OCI-LY7 (cell line): ENCODE measurements at places on chromosomes 4 and X.
A peak's percentile ranks its signal among the peaks of the same experiment; 100 is the strongest.

- no peak for DNase-seq
Observed at GRCh38 chr4:131613824-131614216, 1535.3 kb upstream of the PCDH10 start.

- no peak for DNase-seq
Observed at GRCh38 chrX:136387951-136388502, 87.3 kb downstream of the ADGRG4 start.

GRCh38 chr4:151227731-151228130, 49.2 kb upstream of the PRSS48 start:
- no peak for DNase-seq

GRCh38 chrX:41137589-41137988, 52.3 kb downstream of the USP9X start:
- peak; percentile 19 for DNase-seq

DNA sequence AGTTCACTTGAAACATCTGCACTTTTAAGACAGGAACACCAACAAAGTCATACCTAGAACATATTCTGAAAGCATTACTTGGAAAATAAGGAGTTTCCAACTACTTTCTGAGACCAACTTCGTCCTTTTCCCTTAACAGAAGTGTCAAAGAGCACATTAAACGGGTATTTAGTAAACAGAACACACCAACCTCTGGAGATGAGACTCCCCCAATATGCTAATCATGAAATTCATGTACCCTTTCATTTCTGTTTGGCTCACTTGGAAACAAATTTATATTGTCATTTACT, 69.2 kb downstream of the NOCT start:
- no peak for DNase-seq

DNA sequence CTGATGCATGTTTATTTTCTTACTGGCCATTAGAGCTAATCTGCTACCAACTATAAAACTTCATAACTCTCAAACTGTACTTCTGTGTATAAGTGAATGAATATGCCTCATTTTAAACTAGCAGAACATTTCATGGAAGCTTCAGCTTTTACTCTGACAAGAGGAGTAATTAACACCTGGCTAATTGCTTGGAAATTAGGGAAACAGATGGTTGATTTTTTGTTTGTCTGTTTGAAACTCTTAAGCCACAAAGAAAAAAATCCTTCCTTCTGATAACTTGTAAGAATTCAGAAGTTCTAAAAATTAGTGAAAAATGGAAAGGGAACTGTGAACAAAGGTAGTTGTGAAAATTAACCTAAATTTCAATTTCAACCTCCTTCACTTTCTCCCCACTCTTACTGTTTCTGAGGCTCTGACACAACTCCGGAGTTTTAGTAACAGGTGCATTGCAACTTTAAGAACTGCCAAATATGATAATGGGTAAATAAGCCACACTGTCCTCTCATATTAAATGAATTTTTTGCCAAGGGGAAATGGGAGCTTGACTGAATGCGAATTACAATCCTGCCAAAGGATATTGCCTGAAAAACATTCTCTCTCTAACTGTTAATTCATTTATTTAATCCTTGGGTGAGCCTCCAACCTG, 1.0 kb downstream of the EGF start:
- DNase-seq = no peak

DNA sequence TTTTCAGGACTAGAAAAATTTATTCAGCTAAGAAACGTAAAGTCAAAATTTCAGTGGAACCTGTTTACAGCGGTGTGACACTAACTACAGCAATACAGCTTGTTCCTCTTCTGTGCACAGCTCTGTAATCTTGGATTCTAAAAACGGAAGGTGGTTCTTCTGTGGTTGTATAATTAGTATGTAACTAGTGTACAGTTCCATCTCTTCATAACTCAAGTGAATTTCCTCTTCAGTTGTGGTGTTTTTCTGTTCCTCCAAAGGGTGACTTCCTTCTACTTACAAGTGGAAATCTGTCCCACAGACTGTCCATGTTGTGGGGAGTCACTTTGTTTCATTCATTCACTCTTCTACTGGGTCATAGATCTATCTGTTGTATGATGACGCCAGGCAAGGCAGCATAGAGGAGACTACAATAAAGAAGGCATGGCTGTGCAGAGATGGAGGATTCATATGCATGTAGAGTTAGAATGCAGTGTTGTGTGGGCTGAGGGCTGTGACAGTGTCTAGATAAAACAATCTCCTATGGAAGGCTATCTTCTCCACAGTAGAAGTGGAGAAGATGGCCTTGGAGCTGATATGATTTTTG, 5.4 kb downstream of the DAPP1 start:
- DNase-seq = peak; percentile 78

- DNase-seq = no peak
Observed at GRCh38 chrX:16855363-16856075, 14.6 kb downstream of the RBBP7 start.

- DNase-seq = no peak
Observed at GRCh38 chrX:47172549-47172948, 21.1 kb upstream of the UBA1 start.

DNA sequence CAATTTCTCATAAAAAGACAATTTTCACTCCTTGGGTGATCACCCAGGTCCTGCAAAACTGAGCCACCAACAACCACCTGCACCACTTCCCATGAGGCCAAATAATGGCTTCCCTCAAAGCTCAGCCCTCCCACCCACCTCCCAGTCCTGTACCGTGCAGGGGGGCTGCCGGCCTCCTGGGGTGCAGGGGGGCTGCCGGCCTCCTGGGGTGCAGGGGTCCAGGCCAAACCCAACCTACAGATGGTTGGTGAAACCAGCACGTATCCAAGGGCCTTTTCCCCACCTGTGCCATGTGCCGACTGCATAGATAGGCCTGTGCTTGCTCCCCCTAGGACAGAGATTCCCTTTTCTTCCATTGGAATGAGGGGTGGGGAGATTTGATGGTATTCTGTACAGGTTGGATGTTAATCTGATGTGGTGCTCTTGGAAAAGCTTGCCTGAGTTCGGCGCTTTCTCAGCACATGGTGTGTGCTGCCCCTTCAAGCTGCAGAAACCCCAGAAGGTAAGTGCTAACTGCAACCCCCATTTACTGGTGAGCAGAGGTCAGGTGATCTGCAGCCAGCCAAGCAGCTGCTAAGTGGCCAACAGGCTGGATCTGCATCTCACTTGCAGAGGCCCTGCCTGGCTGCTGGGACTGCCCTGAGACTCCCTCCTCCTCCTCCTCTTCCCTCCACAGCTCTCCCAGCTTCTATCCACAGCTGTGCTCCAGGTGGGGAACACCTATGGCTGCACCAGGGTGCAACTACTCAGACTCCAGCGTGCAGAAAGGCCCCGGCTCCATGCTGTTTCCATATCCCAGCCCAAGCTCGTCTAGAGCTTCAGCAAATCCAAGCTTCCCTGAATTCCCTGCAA, 38.8 kb downstream of the FRG1 start:
- DNase-seq = no peak

DNA sequence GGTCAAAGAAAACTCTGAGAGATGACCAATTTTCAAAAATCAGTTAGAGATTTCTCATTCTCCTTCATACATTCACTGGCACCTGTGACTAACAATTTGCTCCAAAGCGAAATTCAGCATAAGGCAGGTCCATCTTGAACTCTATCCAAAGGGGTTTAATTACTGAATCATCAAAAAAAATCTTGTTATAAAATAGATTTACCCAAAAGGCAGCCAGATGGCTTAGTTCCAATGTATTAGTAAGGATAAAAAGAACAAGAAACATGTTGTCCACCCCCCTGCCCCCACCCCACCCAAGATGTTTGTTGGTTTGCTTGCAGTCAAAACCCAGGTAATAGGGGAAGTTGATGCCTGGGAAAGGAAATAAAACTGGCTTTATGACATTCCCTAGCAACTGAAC, 200.3 kb downstream of the ANTXR2 start:
- no peak for DNase-seq

DNA sequence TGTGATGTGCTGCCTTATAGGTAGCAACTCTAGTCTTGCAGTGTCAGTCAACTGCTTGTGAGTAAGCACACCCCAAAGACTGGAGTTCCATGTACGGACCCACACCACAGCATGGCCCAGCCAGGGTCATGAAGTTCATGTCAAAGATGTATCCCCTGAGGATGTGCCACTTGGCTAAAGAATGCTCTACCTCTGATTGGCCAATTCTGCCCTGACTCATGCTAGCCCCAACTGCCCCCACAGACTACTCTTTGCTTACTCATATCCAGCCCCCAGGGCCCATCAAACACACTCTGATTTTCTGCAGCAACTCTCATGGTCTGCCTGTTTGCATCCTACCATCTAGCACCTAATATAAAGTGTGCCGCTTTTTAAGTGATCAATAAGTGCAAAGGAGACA, 62.5 kb downstream of the CHRDL1 start:
- no peak for DNase-seq

DNA sequence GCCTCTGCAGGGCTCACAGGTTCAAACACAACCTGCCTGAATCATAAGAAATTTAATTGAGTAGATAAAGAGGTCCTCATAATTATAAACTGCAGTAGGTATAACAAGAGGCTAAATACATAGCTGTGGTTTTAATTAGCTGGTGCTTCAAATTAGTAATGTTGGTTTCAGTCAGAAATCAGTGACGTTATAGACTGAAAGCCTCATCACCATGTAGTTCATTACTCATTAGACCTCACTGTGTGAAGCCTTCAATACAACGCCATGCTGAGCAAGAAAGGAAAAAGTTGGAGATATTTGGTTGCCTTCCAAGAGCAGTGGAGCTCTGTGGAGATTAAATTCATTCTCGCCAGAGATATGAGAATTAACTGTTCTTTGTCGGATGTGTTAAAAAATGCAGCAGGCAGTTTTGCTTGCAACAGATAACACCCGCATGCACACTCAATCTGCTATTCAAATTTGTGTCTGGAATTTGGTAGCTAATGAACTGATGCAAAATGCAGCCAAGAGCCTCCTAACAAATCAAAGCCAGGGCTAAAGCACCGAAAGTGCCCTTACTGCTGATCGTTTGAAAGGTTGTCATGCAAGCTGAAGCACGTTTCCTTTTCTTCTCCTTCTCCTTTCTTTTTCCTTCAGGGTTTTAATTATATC, 148.9 kb downstream of the AFF2 start:
- DNase-seq = no peak

- DNase-seq = no peak
Observed at GRCh38 chr4:54400188-54400587, 171.1 kb downstream of the PDGFRA start.

- peak; percentile 87 for DNase-seq
Observed at GRCh38 chrX:38205039-38205438, 15.6 kb downstream of the SRPX start.

DNA sequence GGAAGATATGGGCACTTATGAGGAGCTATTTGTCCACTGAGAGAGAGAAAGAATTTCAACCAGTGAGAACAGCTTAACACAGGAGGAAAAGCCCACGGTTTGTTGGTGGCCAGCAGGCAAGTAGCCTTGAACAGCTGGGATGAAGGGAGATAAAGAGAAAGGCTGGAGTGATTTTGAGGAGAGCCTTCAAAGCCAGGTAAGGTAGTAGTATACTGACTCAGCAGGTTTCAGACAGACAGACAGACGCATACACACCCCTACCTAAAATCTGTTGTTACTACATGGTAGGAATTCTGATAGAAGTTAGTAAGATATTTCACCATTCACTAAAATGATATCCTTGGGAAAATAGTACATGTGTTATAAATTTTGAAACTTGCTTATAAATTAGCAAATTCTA, 60.5 kb downstream of the SEC24D start:
- no peak for DNase-seq

- no peak for DNase-seq
Observed at GRCh38 chr4:182827954-182828353, 89.2 kb downstream of the DCTD start.

DNA sequence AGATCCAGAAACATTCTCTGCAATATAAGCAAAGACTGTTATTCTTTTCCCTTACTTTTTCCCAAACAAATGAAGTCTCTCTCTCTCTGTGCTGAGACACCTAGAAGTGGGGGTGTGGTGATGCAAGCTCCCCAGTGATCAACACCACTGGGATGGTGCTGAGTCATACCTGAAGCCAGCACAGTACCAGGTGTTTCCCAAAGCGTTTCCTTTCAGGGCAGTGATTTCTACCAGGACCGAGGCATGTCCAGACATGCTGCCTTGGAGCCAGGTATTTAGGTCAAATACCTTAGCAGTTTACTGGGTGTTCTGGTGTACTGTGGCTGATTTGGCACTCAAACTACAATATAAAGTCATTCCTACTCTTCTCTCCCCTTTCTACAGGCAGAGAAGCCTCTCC, 726.5 kb downstream of the FAM133A start:
- no peak for DNase-seq

DNA sequence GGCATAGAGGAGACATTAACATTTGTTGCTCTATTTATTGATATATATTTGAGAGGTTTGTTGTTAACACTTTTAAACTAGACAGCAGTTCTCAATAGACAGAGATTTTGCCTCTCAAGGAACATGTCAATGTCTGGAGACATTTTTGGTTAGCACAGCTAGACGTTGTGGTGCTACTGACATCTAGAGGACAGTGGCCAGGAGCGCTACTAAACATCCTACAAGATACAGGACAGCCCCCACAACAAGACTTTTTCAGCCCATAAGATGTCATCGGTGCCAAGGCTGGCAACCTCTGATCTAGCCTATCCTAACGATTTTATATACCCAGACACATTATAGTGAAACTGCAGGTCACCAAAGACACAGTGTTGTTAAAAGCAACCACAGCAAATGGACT, 18.4 kb upstream of the CTSO start:
- DNase-seq = no peak

- DNase-seq = no peak
Observed at GRCh38 chr4:15901007-15901406, 37.5 kb downstream of the FGFBP1 start.

GRCh38 chr4:127069675-127070074, 563.1 kb upstream of the INTU start:
- DNase-seq = no peak

DNA sequence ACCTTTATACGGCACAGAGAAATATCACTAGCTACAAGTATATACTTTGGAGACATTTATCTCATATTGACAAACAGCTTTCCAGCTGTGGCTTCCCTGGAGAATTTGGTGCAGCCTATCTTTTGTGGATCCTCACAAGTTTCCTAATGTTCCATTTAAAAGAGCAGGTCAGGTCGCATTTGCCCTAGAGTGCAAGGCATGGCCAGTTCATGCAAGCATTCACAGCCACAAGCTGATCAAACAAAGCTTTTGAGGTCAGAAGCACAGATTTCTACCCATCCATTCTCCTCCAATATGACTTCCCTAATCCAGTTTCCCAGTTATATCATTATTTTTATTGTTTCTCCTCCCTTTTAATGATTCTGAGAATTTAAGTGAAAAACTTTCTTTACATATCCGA, 1008.4 kb upstream of the AGA start:
- DNase-seq = no peak

GRCh38 chrX:124791492-124792095, 445.2 kb downstream of the SH2D1A start:
- no peak for DNase-seq
